ENCODE measurements at places on chromosomes 12 and 14.

- no peak overlapping the region for H3K27ac ChIP-seq
- no peaks in the 10 kb centered on the region for H3K27me3 ChIP-seq
- DNase-seq = no peak
- H3K4me1 ChIP-seq = no peaks in the 10 kb centered on the region
These were observed 9.1 kb upstream of the GLT1D1 start for GRCh38 chr12:128844031-128844635.

DNA sequence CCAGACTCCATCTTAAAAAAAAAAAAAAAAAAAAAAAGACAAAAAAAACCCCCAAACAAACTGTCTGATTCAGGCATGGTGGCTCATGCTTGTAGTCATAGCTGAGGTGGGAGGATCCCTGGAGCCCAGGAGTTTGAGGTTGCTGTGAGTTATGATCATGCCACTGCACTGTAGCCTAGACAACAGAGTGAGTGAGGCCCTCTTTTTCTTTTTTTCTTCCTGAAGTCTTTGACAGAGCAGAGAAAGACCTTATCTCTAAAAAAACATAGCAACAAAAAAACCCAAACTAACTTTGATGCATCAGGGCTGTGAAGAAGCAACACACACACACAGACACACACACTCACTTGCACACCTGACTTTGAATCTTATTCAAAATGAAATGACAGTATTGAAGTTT is 7.7 kb upstream of the AMN1 start:
- no peak overlapping the region for H3K27ac ChIP-seq
- no peaks in the 10 kb centered on the region for H3K36me3 ChIP-seq

GRCh38 chr12:119178544-119179334 is at the start of gene HSPB8:
HSPB8 (plus strand) TSS chr12:119178931; CDS start chr12:119179313, 382 bp downstream.
- peak within 1 kb of the TSS; percentile 91 for H3K4me3 ChIP-seq
- H3K27ac ChIP-seq = peak within 1 kb of the TSS; percentile 95
- no peaks in the 10 kb centered on the region for H3K36me3 ChIP-seq
- no peaks in the 10 kb centered on the region for H3K27me3 ChIP-seq
- peak; percentile 89 for DNase-seq
- peaks cover 16% of the 10 kb centered on the region for H3K4me1 ChIP-seq

DNA sequence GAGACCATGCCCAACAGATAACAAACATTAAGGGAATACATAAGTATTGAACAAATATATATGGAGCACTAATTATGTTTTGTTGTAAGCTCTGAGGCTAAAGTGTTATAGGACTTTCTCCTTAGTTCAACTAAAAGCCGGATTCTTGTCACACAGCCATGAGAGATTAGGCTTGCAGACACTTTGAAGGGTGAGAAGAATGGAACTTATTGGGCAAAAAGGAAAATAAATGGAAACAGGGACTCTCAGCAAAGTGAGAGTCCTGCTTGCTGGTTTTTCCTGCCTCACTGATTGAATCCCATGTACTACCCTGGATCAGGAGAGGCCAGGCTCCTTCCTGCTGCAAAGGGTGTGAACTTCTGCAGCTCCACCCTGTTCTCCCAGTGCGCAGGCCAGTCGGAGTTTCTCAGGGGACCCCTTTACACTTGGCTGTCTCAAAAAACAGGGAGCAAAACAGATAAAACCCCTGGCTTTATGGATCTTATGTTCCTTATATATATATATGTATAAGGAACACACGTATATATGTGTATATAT is 77.1 kb upstream of the FUT8 start:
- H3K36me3 ChIP-seq = no peaks in the 10 kb centered on the region
- no peaks in the 10 kb centered on the region for H3K4me1 ChIP-seq
- no peak overlapping the region for H3K27ac ChIP-seq
- DNase-seq = no peak

GRCh38 chr12:1864867-1865266 is 44.5 kb downstream of the LRTM2 start:
- H3K4me3 ChIP-seq = no peak overlapping the region
- DNase-seq = no peak

DNA sequence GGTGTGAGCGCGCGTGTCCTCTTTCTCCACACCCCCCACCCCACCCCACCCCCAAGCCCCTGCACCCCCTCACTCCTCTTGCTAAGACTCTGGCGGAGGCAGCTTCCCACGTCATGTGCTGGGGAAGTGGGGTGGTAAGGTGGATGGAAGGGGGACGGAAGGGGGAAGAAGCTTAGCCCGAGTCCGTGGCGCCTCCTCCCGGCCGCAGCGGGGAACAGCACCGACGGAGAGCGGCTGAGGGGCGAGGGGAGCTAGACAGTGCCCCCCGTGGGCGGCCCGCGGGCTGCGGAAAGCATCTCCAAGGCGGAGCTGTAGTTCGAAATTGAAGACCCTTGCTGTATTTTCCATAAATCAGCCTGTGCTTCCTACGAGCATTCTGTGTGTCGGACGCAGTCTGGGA is 588 bp upstream of the GRIN2B start:
- no peaks in the 10 kb centered on the region for H3K27me3 ChIP-seq
- H3K27ac ChIP-seq = no peak overlapping the region
- no peak overlapping the region for H3K4me3 ChIP-seq

GRCh38 chr14:93319494-93319893 is 13.3 kb downstream of the BTBD7 start:
- H3K4me1 ChIP-seq = peaks cover 17% of the 10 kb centered on the region
- H3K36me3 ChIP-seq = no peaks in the 10 kb centered on the region
- H3K27ac ChIP-seq = no peak overlapping the region
- no peak overlapping the region for H3K4me3 ChIP-seq
- DNase-seq = no peak

DNA sequence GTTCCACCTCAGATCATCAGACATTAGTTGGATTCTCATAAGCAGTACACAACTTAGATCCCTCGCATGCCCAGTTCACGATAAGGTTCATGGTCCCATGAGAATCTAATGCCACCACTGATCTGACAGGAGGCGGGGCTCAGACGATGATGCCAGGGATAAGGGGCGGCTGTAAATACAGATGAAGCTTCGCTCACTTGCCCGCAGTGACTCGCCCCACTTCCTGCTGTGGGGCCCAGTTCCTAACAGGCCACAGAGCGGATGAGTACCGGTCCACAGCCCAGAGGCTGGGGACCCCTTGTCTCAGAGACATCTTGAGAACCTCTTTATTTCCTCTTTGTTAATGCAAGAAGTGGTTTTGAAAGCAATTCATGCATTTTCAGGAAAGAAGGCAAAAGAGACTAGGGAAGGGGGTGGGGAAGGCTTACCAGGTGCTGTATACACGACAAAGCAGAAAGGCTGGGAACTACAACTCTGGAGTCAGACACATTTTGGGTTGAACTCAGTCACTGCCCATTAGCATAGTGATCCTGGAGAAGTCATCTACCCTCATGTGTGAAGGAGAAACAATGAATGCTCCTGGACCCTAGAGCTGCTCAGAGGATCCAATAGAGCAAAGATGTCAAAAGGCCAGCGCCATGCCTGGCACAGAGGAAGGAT is 68.7 kb downstream of the EID3 start:
- H3K4me1 ChIP-seq = no peaks in the 10 kb centered on the region
- H3K36me3 ChIP-seq = no peaks in the 10 kb centered on the region
- DNase-seq = no peak
- H3K27ac ChIP-seq = no peak overlapping the region

- no peaks in the 10 kb centered on the region for H3K36me3 ChIP-seq
- no peaks in the 10 kb centered on the region for H3K27me3 ChIP-seq
- DNase-seq = no peak
- no peak overlapping the region for H3K4me3 ChIP-seq
- no peak overlapping the region for H3K27ac ChIP-seq
These were observed 38.4 kb upstream of the FOXN3 start for GRCh38 chr14:89455412-89455811.

DNA sequence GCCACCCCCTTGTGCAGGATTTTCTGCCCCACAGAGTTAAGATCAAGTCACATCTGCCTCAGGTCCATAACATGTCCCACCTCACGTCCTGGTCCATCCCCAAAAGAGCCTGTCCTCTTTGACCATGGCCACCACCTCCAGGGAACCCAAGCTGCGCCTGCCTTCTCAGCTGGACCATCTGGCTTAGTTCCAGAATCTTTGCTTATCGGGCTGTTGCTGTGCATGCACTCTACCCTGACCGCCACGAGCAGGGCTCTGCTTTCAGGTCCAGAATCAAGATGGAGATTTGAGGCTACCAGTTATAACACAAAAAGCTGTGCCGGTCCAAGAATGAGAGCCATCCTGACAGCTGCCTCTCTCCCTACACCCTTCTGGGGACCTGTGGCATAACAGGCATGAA is 326.7 kb downstream of the DPF3 start:
- no peaks in the 10 kb centered on the region for H3K36me3 ChIP-seq
- DNase-seq = no peak
- no peak overlapping the region for H3K4me3 ChIP-seq
- peaks cover 8% of the 10 kb centered on the region for H3K4me1 ChIP-seq
- no peaks in the 10 kb centered on the region for H3K27me3 ChIP-seq

DNA sequence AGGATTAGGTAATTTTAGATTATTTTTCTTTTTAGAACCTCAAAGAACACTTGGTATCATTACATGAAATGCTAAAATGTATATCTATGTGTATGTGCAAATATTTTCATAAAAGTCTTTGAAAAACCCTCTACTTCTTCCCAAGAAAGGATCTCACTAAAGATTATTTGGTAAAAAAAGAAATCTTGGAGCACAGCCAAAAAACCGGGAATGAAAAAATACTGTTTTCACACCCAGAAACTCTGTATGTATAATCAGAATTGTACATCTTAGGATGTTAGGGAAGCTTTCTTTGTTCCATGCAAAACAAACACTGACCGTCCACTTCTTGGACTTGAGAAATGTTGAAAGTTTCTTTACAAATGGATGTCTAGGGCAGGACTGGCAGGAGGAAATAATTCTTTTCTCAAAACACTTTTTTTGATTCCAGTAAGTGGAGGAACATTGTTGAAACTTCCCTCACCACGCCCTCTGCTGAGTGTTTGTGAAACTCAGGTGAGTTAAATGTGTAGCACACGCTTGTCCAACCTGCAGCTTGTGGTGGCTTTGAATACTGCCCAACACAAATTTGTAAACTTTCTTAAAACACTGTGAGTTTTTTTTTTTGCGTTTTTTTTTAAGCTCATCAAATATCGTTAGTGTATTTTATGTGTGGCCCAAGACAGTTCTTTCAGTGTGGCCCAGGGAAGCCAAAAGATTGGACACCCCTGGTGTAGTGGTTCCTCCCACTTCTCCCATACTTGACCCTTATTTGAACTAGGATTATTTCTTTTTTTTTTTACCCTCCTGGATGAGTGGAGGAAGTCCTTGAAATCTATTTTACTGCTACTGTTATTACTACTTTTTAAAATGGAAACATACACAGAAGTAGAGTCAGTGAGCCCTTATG is 26.6 kb downstream of the FBXO34 start:
- H3K27me3 ChIP-seq = no peaks in the 10 kb centered on the region
- H3K36me3 ChIP-seq = no peaks in the 10 kb centered on the region
- no peak for DNase-seq
- peaks cover 33% of the 10 kb centered on the region for H3K4me1 ChIP-seq

DNA sequence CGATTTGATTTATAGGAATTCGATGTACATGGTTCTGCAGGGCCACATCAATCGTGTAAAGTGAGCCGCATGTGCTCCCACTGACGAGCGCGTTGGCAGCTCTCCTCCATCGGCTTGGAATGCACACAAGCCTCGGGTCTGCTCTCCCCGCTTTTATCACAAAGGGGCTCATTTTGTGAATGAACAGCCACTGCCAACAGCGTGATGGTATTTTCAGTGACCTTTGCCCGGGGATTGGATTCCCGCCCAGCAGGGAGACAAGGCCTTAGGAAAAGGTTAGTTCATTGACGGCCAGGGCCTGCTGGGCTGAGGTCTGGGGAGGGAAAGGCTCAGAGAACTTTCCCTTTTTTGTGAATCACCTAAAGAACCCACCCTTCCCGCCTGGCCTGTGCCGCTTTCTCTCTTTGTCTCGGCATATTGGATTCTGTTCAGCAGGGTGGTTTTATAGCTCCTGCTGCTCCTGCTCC is 232.1 kb downstream of the MSRB3 start:
- no peaks in the 10 kb centered on the region for H3K36me3 ChIP-seq
- no peak overlapping the region for H3K27ac ChIP-seq

- no peak for DNase-seq
- H3K4me3 ChIP-seq = peak overlapping the region; percentile 48
- peaks cover 22% of the 10 kb centered on the region for H3K27me3 ChIP-seq
These were observed 370 bp downstream of the HRK start for GRCh38 chr12:116880817-116881324.

DNA sequence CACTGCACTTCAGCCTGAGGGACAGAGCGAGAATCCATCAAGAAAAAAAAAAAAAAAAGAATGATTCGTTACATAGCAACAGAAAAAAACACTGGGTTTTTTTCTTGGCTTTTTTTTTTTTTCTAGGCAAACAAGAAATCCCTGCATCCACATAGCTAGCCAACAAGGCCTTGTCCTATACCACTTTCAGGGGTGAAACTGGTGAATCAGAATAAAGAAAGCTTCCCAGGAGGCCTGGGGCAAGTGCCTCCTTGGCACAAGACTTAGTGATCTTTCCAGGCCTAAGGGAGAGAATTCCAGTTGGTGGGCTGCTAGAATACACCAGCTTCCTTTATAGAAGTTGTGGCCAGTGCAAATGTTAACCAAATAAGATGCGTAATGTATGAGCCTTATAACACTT is 90.0 kb downstream of the VCPKMT start:
- H3K36me3 ChIP-seq = no peaks in the 10 kb centered on the region
- DNase-seq = no peak
- no peak overlapping the region for H3K4me3 ChIP-seq
- H3K27ac ChIP-seq = no peak overlapping the region
- H3K27me3 ChIP-seq = no peaks in the 10 kb centered on the region
- peaks cover 42% of the 10 kb centered on the region for H3K4me1 ChIP-seq

DNA sequence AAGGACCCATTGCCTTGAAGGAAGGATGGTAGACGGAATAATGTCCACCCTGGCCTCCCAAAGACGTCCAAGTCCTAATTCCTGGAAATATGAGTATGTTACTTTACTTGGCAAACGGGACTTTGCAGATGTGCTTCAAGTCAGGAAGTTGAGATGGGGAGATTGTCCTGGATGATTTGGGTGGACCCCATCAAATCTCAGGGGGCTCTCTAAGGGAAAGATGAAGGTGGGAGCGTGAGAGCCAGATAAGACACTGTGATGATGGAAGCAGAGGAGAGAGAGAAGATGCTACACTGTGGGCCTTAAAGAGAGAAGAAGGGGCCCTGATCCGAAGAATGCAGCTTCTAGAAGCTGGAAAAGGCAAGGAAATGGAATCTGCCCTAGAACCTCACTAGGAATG is 29.6 kb upstream of the LTA4H start:
- H3K36me3 ChIP-seq = no peaks in the 10 kb centered on the region
- no peak for DNase-seq
- no peaks in the 10 kb centered on the region for H3K27me3 ChIP-seq
- no peak overlapping the region for H3K27ac ChIP-seq

GRCh38 chr14:69539631-69540410 is 34.9 kb downstream of the CCDC177 start:
- no peak for DNase-seq
- H3K4me1 ChIP-seq = no peaks in the 10 kb centered on the region
- H3K27me3 ChIP-seq = no peaks in the 10 kb centered on the region
- no peaks in the 10 kb centered on the region for H3K36me3 ChIP-seq
